GM06990 (cell line): ENCODE measurements at places on chromosomes 12 and 14.

DNA sequence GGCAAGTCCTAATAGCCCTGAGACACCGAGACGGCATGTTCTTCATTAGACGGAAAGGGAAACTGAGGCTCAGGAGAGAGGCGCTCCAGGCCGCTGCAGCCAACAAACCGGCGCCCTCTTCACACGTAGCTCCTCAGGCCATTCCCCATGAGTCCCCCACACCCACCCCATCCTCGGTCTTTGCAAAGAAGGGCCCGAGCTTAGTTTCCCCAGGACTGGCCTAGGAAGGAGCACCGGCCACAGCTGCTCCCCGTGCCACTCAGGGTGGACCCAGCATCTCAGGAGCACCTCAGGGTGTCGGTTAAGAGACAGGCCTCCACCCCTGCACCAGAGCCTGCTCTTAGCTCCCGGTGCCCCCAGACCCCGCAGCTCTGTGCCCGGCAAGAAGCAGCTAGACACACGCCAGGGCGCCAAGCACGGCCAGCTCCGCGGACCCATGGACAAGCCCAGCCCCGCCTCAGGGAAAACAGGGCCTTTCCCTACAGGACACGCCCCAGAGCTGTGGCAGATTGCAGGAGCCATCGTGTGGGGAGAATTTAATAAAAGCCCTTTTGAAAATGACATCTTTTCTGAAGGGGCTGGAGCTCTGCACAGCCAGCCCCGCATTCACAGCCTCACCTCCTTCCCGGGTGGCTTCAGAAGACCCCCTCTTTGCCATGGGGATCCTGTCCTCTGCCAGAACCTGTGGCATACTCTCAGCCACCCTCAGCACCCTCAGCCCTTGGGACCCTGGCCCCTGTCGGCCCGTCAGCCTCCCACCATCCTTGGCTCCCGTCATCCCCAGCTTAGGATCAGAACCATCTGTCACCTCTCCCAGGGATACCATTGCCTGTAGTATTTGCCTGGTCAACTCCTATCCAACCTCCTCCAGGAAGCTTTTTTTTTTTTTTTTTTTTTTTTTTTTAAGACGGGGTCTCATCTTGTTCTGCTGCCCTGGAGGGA lies 59.7 kb downstream of the LGMN start:
- DNase-seq = no peak

GRCh38 chr12:53938326-53939140 lies at the start of gene HOXC13:
TSS of gene HOXC13 (plus strand) at chr12:53938831. CDS start at chr12:53938907, 76 bp downstream.
- no peak for DNase-seq

DNA sequence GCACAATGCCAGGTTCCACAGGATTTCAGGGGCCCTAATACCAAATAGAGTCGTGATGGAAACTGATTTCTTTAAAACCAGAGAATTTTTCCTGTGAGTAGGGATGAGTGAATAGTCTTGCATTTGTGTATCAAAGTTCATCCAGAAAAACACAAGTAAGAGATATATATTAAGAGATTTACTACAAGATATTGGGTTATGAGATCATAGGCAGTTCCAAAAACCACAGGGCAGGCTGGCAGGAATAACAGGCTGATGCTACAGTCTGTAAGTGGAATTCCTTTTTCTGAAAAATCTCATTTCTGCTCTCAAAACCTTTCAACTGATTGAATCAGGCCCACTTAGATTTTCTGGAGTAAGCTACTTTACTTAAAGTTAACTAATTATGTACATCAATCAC lies 1756.2 kb upstream of the SEL1L start:
- no peak for DNase-seq

DNA sequence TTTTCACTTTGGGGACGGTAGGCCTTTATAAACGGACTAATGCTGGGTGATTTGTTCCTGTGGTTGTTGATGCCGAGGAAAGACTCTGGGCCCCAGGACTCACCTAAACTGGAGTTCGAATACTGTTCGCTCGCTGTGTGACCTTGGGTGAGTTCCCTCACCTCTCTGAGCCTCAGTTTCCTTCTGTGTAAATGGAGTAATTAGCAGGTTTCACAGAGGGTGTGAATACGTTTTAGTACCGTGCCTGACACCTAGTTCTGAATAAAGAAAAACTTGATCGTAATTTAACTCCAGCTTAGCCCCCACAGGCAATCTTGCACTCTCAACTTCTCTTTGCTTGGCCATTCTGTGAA lies 505 bp downstream of the UBE3B start:
- DNase-seq = no peak

DNA sequence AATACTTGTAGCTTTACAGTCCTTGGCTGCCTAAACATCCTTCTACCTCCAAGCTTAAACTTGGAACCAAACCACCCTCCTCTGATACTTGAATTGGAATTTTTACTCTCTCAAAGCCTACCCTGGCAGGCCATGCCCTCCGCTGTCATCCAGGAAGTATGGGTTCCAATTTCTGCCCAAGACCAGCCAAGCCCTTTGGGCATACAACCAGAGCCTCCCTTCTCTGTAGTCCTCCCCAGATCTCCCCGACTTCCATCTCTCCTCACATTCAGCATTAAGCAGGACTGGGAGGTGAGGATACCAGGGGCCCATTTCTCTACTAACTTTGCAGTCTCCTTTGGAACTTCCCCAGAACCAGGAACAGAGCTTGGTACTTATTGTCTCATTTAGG lies 369 bp upstream of the DHH start:
- no peak for DNase-seq

GRCh38 chr14:99790978-99791376 lies 2.2 kb upstream of the EML1 start:
- DNase-seq = no peak

- DNase-seq = no peak
These were observed 254.8 kb upstream of the FKBP4 start for GRCh38 chr12:2539938-2540337.

GRCh38 chr12:61821381-61821780 lies 438.8 kb upstream of the USP15 start:
- DNase-seq = no peak

DNA sequence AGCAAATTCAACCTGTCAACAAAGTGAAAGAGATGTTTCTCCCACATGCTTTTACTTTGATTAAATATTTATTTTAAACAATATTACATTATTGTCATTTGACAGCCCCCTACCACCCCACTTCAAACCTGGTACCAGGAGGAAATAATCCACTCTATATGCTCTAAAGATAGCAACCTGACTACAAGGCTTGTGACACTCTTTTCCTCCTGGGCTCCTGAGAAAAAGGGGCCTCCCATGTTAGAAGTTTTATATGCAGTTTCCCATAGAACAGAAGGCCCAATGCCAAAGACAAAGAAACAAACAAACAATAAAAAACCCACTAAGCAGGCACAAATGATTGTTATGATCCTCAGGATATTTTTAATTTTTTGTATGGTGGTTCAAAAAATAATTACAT lies 73.6 kb downstream of the RPS29 start:
- DNase-seq = no peak

DNA sequence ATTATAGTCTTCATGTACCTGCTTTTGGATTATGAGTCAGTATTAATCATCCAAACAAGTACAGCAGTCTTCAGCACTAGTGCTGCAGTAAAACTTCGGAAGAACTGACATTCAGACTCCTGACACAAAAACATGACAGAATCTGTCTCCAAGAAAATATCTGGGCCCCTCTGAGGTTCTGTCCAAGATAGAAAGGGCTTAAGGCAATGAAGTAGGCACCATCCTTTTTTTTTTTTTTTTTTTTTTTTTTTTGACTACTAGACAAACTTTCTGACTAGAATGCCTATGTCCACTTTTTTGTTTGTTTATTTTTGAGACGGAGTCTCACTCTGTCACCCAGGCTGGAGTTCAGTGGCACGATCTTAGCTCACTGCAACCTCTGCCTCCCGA lies 112.5 kb downstream of the MED13L start:
- no peak for DNase-seq

DNA sequence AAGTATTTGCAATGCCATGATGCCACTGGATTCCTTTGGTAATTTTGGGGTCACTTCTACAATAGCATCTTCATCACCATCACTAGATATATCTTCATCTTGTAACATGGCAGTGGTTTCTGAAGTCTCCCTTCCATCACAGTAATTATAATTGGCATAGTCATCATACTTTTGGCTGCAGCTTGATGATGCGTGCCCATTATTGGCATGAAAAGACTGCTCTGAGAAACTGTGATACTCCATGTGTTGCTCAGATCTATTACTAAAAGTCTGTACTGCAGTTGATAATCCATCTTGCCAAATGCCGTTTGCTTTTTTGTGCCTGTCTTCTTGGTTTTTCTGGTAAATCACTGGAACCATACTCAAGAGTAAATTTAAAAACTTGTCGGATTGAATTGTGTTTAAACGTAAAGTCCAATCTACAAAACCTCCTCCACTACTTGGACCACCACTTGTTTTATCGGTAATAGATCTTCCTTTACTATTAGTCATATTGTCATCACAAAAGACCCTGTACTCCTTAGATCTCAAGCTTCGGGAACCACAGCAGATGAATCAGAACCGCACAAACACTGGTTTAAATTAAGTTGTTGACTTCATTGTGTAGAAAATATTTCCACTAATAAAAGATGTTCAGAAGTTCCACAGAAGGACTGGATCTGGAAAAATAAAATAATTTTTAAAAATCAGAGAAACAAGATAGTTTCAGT lies 29.9 kb downstream of the SLC41A2 start:
- no peak for DNase-seq

DNA sequence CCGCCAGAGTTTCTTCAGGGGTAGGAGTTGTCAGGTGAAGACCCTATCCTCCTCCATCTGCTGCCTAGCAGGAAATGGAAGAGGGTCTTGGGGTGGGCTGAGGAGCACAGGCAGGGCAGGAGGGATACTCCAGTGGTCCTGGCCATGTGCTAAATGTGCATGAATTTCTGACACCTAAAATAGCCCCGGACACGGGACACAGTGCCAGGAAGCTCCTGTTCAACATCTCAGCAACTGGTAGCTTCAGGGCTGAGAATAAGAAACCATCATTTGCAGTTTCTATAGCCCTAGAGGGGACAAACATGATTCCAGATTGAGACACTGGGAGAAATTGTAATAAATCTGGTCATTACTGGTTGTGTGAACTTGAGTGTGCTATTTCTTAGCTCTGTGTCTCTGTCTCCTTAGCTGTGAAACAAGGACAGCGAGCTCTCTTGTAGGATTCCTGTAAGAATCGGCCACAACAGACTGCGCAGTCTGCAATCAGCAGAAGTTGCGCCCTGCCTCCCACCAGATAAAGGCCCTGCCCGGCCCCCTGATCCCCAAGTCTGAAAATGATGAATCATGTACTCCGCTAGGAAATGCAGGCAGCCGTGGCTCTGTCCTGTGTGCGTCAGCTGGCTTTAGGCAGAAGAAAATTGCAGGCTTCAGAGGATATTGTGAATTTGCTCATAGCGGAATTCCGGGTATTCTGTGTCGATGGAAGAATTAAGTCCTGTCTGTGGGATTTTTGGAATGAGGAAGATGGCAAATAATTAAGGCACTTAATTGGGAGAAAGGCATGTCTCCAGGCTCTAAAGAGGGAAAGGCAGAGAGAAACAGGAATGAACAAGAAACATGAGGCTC lies 35.2 kb upstream of the MEG3 start:
- no peak for DNase-seq

GRCh38 chr14:99538275-99538674 lies 57.1 kb downstream of the CCNK start:
- DNase-seq = no peak

- DNase-seq = no peak
These were observed 224.4 kb upstream of the KRR1 start for GRCh38 chr12:75735853-75736252.

DNA sequence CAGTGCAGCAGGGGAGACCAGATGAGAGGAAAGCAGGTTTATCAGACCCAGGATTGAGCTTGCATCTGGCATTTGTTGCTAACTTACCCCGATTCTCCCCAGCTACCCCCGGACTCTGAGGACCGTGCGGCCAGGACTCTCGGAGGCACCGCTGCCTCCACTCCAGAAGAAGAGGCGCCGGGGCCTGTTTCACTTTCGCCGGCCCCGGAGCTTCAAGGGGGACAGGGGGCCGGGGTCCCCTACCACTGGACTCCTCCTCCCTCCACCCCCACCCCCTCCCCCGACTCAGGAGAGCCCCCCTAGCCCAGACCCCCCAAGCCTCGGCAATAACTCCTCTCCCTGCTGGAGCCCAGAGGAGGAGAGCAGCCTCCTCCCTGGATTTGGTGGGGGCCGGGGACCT lies 6.5 kb upstream of the CPNE6 start:
- DNase-seq = no peak

DNA sequence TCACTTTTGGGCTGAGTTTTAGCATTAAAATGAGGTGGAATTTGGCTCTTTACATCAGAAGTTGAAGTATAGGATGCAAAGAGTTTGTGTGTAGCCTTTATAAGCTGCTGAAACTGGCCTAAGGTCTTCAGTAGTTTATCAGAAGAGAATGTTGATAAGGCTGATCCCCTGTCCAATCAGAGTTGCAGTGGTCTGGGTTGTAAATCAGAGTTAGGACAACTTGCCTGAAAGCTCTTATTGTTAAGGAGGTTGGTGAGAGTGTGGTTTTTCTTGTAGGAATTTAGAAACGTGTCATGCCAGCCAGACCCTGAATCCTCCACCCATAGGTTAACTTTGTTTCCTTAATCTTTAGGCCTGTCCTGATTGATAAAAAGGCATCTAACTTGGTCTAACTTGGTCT lies 143.5 kb downstream of the ST8SIA1 start:
- no peak for DNase-seq

GRCh38 chr12:129028844-129029243 lies 175.6 kb downstream of the GLT1D1 start:
- DNase-seq = no peak

DNA sequence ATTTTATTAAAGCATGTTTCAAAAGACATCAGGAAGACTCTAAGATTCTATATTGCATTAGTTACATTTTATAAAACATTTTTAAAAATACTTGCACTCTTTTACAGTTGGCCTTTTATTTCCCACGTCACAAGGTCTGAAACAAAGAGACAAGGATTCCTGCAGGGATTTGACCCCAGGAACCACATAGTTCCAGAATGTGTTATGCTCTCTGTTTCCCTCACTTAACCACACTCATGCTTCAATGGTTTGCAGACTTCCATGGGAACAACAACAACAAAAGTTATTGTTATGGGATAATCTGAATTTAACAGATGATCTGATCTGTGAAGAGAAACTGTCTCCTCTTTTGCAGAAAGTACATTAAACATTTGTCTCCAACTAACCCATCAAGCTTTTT lies 104.3 kb upstream of the PPFIA2 start:
- DNase-seq = no peak

DNA sequence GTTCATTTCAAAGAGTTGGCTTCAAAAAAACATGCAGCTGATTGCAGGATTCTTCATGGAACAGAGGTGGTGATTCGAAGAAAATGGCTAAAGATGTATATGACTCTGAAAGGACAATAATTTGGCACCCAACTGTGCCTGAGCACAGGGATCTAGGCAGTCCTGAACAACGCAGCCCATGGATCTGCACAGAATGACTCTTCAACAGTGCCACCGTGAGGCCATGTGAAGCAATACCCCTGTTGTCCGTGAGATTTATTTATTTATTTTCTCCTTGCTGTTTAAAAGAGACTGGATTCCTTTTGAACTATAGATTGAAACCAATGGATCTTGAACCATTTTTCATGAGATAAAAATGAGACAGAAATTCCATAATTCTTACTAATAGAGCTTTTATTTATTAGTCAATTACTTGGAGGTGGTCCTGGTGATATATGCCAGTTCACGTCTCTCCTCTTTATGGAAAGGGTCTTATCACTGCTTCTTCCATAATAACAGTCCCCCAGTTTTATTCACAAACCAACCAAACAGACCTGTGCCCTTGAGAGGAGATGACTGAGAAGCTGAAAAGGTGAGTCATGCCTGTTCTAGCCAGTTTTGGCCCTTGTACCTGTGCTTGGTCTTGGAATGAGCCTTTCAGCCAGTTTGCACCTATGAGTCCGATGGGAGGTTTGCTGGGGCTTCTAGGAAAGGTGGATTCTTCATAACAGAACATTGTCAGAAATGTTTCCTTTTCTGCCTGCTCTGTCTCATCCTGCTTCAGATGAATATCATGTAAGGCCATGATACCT lies 1598.3 kb downstream of the AACS start:
- DNase-seq = no peak
